ENCODE measurements at places on chromosomes 4 and X.
A peak's percentile ranks its signal among the peaks of the same experiment; 100 is the strongest.

GRCh38 chr4:91268913-91269312, 1034.9 kb upstream of the GRID2 start:
- DNase-seq, result no peak

- DNase-seq, result no peak
Measured at GRCh38 chr4:173821036-173821435, 291.0 kb upstream of the HAND2 start.

DNA sequence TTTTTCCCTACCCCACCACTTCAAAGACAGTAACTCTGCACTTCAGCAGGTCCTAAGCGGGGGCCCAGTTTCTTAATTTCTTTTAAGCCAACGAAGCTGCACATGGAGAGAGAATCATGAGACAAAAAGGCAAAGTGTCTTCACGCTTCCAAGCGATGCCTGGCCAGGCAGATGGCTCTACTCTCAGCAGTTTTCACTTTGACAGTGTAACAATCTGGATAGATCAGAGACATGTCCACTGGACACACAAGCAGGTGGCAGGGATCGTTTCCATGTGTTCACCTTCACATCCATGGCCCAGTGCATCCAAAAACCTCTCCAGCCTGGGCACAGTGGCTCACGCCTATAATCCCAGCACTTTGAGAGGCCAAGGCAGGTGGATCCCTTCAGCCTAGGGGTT, 27.8 kb downstream of the PPP2R2C start:
- no peak for DNase-seq

- no peak for DNase-seq
Measured at GRCh38 chr4:26964512-26964911, 103.9 kb downstream of the STIM2 start.

DNA sequence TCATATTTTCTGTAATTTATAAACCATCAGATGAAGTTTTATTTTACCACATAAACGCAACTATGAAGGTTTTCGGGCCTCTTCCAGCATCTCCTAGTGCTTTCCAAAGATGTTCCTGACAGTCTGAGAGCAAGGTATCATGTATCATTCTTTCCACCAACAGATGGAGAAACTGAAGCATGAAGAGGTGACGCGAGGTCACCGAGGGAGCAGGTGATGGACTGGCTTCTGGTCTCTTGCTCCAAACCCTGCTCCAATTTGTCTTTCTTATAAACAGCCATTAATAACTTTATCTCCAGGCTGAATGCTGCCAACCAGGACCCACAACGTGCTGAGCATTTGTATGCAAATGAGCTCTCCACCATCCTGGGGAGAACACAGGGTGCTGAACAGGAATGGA, 86.3 kb upstream of the MAML3 start:
- DNase-seq, result peak; percentile 70

DNA sequence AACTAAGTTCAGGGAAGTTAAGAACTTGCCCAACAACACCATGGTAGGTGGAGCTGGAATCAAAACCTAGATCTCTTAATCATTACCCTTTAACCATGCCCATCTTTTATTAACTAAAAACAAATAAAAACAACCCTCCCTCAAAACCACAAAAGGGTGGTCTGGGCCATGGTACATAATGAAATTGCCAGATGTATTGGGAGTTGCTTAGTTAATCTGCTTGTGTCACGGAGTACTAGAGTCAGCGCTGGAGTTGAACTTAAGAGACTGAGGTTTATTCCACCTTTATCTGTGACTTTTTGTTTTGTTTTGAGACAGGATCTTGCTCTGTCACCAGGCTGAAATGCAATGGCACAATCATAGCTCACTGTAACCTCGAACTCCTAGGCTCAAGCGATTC, 13.3 kb downstream of the LRRC66 start:
- DNase-seq, result no peak

- DNase-seq, result no peak
Measured at GRCh38 chr4:74016068-74016467, 17.6 kb upstream of the CXCL5 start.

GRCh38 chr4:143771269-143771668, 70.8 kb upstream of the FREM3 start:
- DNase-seq, result no peak

DNA sequence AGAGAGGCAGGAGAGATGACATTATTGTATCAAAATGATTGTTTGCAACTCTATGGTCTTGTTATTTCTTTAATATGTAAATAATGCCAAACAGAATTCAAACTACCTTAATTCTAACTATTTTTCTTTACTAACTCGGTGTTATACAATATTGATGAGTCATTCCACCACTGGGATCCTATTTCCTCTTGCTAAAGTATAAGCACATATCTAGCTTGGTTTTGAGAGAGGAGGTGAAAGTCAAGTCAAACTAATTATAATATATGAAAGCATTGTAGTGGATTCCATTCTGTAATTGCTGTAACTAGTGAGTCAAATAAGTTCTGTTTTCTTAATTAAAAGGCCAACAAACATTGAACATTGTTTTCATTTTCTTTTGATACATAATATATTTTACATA, 837.6 kb downstream of the PDHA2 start:
- DNase-seq, result no peak

DNA sequence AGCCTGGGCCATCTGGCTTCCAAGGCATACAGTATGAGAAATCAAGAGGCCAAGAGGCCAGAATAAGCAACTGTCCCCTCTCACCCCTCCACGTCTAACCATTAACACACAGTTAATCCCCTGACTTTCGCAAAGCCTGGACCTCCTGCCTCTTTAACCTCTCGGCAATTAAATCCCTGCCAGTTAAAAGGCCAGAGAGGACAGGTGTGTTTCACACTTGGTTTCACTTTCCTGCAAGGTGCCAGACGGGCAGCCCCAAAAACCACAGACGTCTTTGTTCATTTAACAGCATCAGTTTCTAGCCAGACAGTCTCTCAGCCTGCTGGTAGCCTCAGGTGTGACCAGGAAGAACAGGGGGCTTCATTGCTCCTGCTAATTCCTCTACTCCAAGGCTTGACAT, 91.1 kb upstream of the KIT start:
- peak; percentile 60 for DNase-seq

GRCh38 chr4:40395166-40395900, 60.2 kb downstream of the CHRNA9 start:
- peak; percentile 39 for DNase-seq

- no peak for DNase-seq
Measured at GRCh38 chrX:17214962-17215361, 160.0 kb upstream of the NHS start.

- DNase-seq, result peak; percentile 11
Measured at GRCh38 chr4:61520681-61521160, 320.6 kb downstream of the ADGRL3 start.

GRCh38 chrX:108344216-108344615, 94.0 kb downstream of the COL4A6 start:
- no peak for DNase-seq

GRCh38 chrX:97399400-97399799, 515.7 kb downstream of the RPA4 start:
- DNase-seq, result no peak

DNA sequence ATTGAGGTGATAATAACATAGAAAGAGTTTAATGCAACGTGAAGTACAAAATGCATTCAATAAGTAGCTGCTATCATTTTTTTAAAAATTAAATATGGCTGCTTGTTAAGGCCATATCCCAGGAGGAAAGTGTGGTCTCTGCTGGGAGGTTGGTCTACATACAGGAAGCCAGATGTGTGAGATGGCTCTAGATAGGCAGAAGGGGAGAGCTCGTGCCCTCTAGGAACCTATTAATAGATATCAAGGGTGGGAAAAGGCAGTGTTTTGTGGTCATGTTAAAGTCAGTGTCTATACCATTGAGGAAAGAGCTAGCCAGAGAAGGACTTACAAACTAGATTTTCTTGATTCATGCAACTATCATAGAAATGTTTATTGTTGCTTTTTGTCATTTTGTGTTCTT, 140.5 kb downstream of the KLHL8 start:
- no peak for DNase-seq

- no peak for DNase-seq
Measured at GRCh38 chr4:171924746-171925376, 111.7 kb downstream of the GALNTL6 start.

GRCh38 chrX:153340111-153340510, 6.2 kb downstream of the ZNF275 start:
- no peak for DNase-seq

- DNase-seq, result no peak
Measured at GRCh38 chr4:58617226-58617625, 1507.0 kb upstream of the IGFBP7 start.

GRCh38 chr4:144355811-144356757, 215.6 kb upstream of the GYPA start:
- DNase-seq, result no peak

GRCh38 chrX:112254896-112255295, 172.3 kb upstream of the TRPC5 start:
- no peak for DNase-seq

- DNase-seq, result no peak
Measured at GRCh38 chr4:98624642-98625041, 33.8 kb downstream of the TSPAN5 start.

GRCh38 chrX:8273451-8273895, 102.4 kb upstream of the VCX2 start:
- DNase-seq, result no peak

DNA sequence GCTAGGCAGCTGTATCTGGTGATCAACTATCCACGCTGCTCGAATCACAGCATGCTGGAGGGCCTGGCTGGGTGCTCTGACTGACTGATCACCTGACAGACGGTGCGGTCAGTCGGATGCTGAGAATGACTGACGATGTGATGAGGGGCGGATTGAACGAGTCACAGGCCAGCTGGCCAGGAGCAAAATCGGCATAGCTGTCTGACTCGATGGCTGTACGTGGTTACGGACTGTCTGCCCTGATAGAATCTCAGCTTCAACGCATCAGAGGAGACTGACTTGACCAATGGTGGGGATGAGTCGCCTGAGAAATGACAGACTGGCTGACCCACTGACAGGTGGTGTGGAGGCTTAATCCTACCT, 1.0 kb upstream of the SUV39H1 start:
- DNase-seq, result no peak

DNA sequence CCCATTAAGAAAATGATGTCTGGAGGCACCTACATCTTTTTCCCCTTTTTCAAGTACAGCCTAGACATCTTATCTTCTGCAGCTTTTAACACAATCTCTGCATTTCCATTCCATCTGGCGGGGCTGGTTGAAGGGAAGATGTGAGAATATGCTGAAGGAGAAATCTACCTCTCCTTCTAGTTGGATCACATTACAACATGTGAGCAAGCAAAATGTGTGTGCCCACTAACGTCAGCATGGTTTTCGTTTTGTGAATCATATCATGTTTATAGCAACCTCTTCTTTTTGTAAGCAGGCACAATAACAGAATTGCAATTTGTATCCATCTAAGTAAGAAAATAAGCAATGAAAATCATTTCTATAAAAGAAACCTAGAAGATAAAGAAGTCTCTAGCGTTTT, 28.9 kb upstream of the MID1 start:
- no peak for DNase-seq

- DNase-seq, result no peak
Measured at GRCh38 chr4:101785486-101785885, 5.0 kb upstream of the BANK1 start.

- DNase-seq, result no peak
Measured at GRCh38 chr4:26751838-26752237, 108.8 kb upstream of the STIM2 start.

DNA sequence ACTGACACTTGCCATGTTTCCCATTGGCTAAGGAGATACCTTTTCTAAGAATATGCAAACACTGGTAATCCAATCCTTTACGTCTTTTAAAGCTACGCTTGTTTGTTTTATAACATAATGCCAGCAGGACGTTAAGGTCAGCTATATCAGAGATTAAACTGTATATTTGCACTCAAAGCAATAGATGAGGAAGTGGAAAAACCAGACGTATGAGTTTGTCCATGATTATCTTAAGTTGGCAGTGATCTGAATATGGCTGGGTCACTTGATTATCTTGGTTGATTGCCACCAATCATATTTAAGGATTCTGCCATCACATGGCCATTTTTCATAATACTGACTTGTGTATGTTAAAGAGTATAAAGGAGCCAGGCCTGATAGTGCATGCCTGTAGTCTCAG, 19.4 kb downstream of the TMSB4X start:
- DNase-seq, result no peak

DNA sequence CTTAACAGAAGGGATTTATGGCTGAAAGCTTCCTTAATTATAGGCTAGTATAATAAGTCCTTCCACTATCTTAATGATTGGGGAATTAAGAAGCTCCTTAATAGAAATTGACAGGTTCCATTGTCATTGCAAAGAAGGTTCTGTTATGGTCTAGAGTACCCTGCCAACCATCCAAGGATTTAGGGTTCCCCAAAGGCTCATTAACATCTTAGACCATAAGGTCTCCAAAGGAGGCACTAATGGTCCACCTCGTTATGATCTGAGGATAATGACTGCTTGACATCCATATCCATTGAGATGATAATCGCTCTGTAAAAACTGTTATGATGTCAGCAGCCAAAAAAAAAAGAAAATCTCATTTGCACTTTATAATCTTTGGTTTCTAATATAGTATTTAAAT, 441.6 kb downstream of the GBA3 start:
- peak; percentile 23 for DNase-seq

DNA sequence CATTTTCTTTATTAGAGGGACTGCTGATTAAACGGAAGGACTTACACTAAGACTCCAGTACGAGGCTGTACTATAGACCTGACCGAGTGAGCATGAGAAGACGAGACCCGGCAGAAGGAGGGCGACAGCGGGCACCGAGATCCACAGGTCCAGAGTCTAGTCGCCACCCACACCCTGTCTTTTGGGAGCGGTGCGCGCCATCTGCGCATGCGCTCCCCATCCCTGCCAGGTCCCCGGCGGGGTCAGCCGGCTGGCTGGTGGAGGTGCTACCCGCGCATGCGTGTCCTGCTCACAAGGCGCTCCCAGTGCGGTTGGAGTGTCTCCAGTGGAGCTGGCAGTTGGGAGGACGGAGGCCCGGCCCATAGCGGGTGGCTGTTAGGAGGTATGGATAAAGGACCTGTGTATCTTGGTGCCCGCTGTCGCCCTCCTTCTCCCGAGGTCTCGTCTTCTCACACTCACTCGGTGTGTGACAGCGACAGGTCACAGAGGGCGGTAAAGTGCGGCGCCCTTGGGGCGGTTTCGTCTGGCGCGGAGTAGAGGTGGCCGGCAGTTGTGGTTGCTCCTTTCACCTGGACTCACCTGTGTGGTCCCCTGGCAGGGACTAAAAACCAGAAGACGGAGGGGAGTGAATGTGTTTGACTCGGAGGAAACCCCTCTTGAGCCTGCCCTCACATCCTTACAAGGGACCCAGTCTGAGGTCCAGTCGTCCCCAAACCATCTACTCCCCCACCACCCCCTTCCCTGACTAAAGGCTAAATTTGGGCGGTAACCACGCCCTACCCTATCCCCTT, 7.6 kb upstream of the HSD17B10 start:
- DNase-seq, result peak; percentile 84

GRCh38 chr4:5200513-5200912, 149.2 kb downstream of the STK32B start:
- DNase-seq, result no peak

GRCh38 chr4:111854494-111855087, 290.7 kb upstream of the FAM241A start:
- peak; percentile 1 for DNase-seq

- no peak for DNase-seq
Measured at GRCh38 chrX:110699109-110699508, 96.5 kb downstream of the CHRDL1 start.
